NCI-H460 (cell line): ENCODE measurements at places on chromosomes 11 and 22. TPM values are rescaled to one million over a fixed set of nuclear protein-coding genes. Genes with fewer than 3 reads are reported as not detected.
A peak's percentile ranks its signal among the peaks of the same experiment; 100 is the strongest.

- DNase-seq: no peak
Observed at GRCh38 chr11:27898166-27898565, 197.9 kb upstream of the BDNF start.

GRCh38 chr11:73532310-73532709 lies 65.6 kb downstream of the FAM168A start:
- no peak for DNase-seq

DNA sequence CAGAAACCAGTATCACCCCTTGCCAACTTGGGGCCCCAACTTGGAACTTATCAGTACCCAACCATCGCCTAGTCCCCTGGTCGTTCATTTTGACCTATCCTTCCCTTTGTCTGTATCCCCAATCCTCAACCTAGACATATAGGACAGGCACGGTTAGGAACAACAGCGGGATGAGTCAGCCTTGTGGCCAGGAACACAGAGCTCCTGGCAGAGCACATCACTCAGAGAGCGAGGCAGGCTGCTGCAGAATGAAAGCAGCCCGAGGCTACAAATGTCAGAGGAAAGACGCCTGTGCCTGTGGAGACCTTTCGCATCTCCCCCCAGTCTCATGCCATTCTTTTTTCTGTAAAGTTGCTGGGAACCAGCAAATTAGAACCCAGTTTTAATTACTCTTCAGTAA lies 14.6 kb downstream of the DKK3 start:
- peak; percentile 15 for DNase-seq

GRCh38 chr22:43134553-43134952 lies 8.6 kb downstream of the MCAT start:
- no peak for DNase-seq

- no peak for DNase-seq
Observed at GRCh38 chr11:47961383-47961782, 19.0 kb upstream of the PTPRJ start.

Gene KLHL35
- total RNA-seq: 4.3 and 4.7 TPM in 2 replicates

Gene RIC3
- total RNA-seq: 1.4 and 1.9 TPM in 2 replicates

DNA sequence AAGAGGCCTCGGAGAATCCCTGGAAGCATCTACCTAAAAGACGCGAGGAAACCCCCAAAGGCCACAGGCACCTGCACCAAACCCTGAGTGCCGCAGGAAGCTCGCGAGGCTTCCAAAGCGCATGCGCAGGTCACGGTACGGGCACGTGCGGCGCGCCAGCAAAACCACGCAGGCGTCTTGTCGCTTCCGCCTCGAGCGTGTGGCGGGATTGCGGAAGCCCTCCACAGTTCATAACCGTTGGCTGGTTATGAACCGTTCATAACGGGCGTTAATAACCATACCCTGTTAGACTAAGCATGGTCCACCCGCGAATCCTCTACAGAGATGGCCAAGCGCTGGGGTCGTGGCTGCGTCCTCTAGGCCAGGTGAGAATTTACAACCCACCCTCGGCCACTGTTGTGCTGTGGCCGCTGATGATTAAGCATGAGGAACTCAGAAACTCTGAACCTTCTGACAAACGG lies 46.4 kb downstream of the MORC2 start:
- DNase-seq: no peak

DNA sequence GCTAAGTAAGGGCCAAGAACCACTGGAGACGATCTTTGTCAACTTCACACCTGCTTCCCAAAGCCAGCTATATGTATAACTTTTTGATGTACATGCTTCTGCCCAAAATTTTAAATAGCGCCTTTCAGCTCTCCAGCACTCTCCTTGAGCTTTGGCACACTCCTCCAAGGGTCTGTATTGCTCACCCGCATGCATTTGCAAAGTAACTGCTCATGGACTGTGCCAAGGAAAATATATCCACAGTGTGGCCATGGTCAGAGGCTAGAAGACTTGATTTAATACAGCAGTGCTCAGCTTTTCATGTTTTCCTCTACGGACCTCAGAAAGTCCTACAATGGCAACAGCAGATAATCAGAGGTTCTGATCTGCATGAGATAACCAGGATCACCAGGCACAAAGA lies 550.1 kb downstream of the SOX6 start:
- no peak for DNase-seq

DNA sequence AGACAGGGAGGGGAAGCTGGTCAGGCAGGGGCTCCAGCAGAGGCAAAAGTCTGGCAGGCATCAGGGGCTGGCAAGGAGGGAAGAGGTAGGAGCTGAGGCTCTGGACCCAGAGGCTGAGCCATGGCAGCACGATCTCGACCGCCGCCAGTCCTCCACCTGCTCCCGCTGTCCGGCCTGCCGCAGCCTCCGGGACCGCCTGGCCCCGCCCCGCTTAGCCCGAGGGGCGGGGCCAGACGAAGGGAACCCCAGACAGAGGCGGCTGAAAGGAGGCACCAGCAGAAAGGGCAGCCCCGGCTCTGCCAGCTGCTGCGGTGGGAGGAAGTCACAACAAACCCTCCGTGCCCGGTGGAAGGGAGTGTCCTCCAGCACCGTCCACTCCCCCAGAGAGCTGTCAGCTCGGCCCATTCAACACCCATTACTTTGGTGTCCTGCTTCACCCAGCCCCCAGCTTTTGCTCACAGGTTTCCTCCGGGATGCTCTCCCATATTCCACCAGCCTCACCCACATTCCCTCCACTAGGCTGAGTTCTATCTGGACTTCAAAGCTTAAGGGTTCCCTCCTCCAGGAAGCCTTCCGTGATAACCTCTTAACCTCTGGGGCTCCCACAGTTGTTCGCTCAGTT lies at the start of gene MFNG:
MFNG (minus strand) TSS at position 161 of the 622 bp plus-strand sequence. CDS start 207 bp downstream, outside the sequence.
- DNase-seq: no peak

Gene OSM
- 4.8 and 6.1 TPM in 2 replicates for total RNA-seq

DNA sequence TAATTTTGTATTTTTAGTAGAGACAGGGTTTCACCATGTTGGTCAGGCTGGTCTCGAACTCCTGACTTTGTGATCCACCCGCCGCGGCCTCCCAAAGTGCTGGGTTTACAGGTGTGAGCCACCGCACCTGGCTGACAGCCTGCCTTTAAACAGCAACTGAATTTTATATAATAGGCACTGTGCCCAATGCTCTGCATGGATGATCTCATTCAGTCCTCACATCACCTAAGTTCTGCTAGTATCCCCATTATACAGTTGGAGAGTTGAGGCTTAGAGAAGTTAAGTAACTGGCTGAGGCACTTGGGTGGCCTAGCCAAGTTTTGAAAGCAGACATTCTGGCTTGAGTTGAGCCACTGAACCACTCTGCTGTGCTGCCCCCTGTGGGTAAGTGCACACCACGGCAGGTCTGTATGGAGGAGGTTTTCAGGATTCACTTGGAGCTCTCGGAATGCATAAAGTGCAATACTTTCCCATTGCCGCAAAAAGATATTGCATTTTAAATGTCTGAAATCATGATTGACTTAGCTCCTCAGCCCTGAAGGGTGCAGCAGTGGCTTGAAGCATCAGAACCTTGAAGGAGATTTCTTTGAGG lies 112.4 kb downstream of the LDLRAD3 start:
- DNase-seq: peak; percentile 13
